ENCODE measurements at places on chromosomes 13 and 19.
A peak's percentile ranks its signal among the peaks of the same experiment; 100 is the strongest.

DNA sequence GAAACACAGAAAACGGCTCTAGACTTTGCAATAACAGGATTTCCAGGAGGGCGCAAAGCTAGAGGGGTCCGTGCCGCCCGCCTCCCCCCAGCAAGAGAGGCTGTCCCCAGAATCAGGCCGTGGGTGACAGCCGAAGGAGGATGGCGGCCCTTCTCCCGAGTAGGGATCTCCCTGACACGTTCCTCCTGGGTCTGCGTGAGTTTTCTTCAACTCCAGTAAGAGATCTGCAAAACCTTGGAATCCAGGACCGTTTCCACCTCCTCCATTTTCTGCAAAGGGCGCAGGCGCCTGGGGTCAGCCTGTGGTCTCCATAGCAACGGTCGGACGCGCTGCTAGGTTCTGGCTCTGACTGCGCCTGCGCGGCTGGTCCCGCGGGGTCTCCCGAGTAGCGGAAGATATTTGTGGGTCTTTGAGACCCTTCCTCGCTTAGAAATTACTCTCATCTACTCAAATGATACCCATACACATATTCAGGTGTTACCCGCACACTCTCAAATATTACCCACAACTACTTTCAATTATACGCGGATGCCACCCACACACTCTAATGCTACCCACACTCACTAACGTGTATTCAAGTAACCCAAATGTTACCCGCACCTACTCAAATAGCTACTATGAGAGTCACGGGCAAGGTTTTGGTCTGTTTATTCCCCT is 2.1 kb downstream of the PNMA8C start:
- peak; percentile 60 for DNase-seq

DNA sequence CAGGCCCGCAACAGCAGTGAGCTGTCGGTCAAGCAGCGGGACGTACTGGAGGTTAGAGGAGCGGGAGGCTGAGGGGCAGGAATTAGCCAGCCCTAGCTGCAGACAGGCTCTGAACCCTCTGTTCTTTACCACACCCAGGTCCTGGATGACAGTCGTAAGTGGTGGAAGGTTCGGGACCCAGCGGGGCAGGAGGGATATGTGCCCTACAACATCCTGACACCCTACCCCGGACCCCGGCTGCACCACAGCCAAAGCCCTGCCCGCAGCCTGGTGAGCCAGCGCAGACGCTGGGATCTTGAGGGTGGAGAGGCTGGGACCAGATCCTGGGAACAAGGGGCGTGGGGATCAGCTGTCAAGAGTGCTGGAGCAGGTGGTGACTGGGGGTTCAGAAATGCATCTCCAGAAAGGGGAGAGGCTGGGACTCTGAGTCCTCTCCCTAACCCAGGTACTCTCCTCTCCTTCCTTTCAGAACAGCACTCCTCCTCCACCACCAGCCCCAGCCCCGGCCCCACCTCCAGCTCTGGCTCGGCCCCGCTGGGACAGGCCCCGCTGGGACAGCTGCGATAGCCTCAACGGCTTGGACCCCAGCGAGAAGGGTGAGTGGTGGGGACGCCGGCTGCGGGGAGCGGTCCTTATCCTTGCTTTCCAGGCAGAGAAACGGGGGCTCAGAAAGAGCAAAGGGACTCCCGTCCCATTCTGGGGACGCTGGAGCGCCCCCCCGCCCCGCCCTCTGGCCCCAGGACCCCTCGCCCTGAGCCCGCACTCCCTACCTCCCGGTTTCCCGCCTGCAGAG is 10.4 kb downstream of the EPS8L1 start:
- no peak for DNase-seq

DNA sequence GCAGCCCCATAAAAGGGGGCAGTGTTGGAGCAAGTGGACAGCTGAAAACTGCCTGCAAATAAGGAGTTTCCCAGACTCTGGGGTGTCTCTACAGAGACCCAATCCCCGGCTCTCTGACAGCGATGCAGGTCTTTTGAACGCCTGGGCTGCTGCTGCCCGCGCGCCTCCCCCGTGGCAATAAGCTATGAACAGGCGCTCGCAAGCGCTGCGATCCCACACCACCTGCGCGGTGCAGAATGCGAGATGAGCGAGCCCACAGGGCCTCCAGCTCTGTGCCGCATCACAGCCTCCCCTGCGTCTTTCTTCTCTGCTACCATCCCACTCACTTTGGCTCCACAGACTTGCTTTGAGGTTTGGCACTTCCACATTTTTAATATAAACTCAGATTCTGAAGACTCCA is 62.3 kb downstream of the KCTD15 start:
- no peak for DNase-seq

DNA sequence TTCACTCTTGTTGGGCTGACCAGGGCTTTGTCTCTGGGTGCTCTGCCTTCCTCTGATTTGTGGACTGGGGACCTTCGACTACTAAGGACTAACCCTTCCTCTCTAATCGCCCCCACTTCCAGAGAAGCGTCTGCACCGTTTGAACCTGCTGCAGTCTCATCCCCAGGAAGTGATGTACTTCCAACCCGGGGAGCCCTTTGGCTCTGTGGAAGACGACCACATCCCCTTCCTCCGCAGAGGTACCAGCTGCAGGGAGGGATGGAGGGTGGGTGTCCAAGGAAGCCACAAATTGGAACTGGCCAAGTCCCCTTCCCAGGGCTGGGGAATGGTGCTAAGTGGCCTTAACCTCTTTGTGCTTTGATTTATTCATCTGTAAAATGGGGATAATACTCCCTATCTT is 9.2 kb downstream of the QPCTL start:
- no peak for DNase-seq

- no peak for DNase-seq
Measured at GRCh38 chr19:16457195-16457953, 14.4 kb downstream of the EPS15L1 start.

DNA sequence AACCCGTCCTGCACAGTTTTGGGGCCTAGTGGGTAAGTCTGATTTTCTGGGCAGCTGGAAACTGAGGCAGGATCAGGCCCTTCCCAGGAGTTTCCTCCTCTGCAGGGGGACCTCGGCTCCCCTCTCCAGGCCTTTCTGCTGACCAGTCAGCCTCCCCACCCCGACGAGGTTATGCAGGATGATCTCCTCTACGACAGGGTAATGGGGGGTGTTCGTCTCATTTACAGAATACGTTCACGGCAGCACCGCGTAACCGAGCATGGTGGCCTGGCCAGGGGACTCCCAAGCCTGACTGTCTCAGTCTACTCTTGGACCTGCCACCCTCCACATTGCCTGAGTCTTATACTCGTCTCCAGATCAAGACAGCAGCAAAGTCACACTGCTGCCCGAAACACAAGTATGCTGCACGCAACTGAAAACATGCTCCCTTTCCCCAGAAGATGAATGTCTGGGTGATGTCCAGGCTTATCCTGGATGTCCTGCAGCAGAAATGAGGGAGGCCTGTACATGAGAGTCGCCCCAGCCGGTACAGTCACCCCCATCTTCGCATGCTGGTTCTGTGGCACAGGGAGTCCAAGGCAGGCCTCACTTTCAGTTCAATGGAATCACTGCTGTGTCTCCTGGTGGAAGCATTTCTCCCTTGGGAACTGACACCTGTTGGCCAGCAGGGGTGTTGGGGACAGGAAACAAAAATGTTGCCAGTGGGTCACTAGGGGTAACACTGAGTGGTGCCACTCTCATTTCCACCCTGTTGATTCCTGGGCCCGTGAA is 120.8 kb downstream of the SOX1 start:
- DNase-seq = no peak

GRCh38 chr19:42129399-42130253 is 2.6 kb downstream of the POU2F2 start:
- peak; percentile 71 for DNase-seq

DNA sequence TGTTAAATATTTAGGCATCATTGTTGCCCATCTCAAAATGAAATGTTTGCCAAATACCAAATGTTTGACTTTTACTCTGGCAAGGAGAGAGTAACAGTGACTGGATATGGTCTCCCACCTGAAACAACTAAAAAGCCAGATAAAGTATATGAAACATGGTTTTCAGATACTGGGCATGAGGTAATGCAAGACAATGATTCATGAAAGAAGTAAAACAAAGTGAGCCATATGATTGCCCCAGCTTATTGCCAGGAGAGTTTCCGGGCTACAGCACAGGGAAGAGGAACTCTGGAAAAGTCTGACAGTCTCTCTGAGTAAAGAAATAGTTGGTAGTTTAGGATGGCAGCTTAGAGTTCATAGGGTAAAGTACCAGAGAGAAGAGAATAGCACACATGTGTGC is 354.6 kb downstream of the DNAJC15 start:
- DNase-seq = no peak

DNA sequence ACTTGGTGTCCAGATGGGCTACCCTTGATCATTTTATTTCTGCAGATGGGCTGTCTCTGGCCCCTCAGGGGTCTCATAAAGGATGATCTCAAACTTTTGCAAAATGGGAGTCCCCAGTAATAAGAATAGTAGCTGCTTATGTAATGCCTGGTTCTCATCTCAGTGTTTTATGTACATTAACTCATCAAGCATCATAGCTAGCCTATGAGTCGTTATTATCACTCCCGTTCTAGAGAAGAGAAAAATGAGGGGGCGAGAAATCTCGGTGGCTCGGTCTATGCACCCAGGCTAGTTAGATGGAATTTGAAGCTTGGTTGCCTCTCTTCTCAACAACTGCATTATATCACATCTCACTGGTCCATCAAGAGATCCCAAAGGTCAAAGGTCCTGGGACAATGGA is 3.4 kb downstream of the CACNG6 start:
- DNase-seq = no peak

GRCh38 chr13:55816976-55817601 is 1323.6 kb upstream of the PRR20A start:
- no peak for DNase-seq

DNA sequence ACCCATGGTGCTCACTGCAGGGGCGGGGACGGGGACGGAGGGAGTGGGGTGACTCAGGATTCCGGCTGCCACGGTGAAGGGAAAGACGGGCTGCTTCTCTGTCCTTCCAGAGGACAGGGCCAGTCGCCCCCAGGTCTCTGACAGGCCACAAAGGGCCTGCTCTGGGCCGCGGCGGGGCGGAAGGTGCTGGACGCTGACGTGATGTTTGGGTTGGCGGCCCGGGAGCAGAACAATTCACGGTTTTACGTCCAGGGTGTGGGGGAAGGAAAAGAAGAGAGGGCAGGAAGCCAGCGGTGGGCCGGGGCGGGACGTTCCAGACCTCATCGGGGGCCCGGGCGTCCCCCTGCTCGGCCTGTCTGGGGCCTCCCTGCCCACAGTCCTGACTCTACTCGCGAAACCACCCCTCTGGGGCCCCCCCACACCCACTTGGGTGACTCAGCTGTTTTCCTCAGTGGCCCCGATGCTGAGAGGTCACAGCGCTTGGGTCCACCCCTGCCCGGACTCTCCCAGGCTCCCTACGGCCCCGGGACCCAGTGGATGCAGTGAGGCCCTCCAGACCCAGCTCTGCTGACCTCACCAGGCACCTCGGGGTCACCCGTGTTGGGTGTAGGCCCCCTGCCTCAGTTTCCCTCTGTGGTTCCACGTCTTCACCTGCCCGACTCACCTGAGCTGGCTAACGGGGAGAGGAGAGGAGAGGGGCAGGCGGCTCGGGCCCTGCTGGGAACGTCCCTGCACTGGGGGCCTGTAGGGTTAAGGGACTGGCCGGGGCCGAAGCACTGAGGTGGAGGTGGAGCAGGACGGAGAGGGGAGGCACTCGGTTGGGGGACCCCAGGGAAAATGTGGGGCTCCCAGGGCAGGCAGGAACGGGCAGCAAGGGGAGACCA is 29.2 kb downstream of the PIP5K1C start:
- DNase-seq = no peak

DNA sequence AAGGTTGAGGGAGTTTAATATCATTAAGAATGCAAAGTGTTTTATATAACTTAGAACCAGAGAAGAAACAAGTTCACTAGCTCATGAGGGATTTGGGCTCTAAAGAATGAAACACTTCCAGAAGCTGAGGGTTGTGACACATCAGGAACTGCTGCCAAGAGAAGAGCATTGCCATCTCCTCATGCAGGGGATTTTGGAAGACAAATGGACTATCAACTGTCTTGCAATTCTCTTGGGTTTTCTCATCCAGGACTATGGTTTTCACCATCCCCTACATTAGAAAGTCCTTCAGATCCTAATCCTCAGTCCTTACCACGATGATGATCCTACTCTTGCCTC is 59.7 kb upstream of the KL start:
- no peak for DNase-seq

GRCh38 chr19:57212109-57212508 is 18.7 kb upstream of the AURKC start:
- DNase-seq = no peak

DNA sequence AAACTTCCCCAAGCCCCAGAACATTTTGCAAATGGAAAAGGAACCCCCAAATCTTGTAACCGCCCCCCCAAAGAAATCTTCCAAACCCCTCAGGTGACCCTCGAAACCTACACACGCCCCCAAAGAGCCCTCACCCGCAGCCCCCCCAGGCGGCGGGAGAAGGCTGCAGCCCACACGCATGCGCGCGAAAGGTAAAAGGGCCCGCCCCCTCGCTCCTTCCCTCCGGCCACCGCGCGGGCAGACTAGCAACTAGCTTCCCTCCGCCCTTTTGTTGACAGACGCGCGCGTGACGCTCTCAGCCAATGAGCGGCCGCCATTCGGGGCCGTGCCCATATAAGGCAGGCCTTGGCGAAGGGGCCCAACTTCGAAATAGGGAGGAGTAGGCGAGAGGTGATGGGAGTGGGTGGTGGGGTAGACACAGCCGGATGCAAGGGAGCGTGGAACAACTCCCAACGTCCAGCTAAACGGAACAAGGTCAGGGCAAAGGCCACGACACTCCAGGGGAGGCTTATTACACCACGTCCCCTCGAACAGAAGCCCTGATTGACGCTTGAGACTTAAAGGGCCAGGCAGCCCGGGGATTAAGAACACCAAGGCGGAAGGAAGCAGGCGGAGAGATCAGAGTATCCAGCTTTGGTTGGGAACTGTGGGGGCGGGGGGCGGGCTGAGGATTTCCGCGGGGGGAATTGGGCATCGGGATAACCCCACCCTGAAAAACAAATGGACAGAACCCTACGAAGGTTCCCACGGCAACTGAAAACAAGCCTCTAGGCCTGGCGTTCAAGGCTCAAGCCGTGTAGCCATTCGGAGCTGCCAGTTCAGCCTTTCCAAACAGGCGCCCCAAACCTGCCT is 13.3 kb downstream of the FBXO46 start:
- DNase-seq = peak; percentile 97

GRCh38 chr13:104355041-104355670 is 1288.9 kb upstream of the SLC10A2 start:
- DNase-seq = no peak

GRCh38 chr13:108357228-108357627 is 87.7 kb downstream of the TNFSF13B start:
- DNase-seq = no peak

GRCh38 chr13:49749848-49750247 is 42.6 kb downstream of the KPNA3 start:
- DNase-seq = no peak

DNA sequence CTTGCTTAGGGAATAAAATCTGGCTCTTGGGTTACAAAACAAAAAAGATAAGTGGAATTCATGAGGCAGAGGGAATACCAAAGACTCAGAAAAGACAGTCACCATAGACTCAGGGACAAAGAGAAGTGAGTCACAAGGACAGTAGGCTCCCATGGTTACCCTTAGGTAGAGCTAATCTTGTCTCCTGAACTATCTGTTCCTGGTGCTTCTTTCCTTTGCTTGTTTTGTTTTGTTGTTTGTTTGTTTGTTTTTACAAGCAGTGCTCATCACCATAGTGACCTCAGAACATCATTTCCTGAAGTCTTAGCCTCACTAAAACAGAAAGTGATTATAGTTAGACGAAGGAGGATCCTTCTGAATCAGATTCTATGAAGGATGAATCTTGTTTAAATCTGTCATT is 142.3 kb upstream of the SOX21 start:
- DNase-seq = no peak

All from HFF-Myc (cell line).